ENCODE measurements at places on chromosomes 2 and 18.
A peak's percentile ranks its signal among the peaks of the same experiment; 100 is the strongest.

DNA sequence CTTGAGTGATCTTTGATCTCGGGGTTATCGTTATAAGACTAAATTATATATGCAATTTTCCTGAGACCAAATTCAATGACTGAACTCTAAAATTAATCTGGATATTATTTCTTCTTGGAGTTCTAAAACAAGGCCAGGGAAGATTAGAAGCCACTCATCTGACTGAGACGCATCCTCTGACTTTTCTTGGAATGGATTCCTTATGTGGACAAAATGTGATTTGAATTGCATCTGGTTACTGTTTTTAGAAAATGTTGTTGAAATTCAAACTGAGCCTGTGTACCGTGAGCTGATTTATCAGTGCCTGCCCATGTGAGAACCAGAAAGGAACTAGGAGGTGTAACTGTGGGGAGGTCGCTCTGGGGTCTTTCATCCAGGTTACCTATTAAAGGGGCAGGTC is 330.8 kb downstream of the OSR1 start:
- DNase-seq = no peak

DNA sequence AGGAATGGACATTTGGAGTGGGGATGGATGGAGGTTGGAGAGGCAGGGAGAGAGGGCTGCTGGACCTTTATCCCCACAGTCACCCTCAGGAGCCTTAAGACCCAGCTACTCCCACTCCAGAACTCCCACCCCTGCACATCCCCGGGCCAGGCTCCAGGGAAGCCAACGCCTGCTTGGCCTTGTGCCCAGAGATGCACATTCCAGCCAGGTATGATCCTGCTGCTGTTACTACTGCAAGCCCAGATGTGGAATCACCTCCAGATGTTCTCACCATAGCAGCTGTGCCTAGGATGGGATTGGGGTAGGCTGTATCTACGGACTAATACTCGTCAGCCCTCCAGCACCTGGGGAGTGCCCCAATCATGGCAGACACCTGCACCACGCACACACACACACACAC is 71.7 kb downstream of the ZFP36L2 start:
- no peak for DNase-seq

- DNase-seq = no peak
Measured at GRCh38 chr18:63099091-63099840, 220.3 kb downstream of the BCL2 start.

DNA sequence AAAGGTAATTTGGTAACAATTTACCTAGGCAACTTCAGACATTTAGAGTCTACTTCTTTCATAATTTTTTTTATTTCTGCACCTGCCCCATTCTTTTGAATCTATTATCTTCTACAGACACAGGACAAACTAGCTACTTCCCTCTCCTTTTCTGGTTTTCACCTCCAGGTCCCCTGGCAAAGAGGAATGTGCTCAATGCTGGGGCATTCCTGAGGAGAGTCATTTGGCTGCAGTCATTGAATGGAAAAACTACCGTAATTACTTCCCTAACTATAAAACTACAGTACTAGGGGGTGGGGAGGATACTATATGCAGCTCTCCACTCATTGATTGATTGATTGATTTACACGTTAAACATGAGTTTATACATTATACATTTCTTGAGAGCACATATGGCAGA is 11.2 kb upstream of the ARHGAP28 start:
- DNase-seq = no peak

DNA sequence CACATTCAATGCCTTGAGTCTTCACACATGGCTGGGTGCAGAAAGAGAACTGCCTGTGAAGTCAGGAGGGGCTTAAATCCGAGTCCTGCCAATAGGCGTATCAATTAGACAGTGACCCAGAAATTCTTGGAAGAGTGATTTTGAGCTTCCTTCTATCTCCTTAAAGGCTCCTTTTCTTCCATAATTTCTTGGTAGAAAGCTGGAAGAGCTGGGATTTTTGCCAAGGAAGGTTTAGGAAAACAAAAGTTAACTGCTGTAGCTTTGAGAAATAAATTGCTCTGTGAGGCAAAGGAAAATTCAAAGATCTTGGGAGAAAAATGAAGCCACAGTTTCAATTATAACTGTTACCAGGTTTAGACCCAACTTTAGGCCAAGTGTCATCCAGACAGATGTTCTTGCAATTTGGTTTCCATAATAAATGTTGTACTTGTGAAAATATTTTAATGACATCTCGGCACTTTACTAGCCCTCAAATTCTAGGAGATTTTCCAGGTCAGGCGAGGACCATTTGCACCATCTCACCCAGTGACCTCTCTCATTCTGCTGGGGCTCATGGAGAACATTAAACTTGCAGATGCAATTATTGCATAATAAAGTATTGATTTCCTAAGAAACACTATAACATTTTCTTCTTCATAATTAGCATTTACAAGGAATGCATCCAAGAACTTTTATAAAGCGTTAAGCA is 329.7 kb upstream of the MEIS1 start:
- DNase-seq = no peak

DNA sequence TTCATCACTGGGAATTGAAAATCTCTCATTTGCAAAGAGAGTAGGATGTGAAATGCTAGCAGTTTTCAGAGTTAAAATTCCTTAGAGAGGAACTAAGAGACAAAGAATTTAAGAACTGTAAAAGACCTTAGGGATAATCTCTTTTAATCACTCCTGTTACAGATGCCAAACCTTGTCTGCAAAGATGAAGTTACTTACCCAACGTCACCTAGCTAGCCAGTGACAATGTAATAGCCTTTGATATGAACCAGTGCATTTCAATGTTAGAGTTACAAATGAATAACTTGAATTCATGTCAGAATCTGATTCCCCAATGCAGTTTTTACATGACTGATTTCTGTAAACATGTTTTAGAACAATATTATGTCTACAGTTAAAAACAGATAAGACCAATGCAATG is 190.1 kb downstream of the LRP1B start:
- no peak for DNase-seq

- no peak for DNase-seq
Measured at GRCh38 chr18:45637546-45638327, 22.5 kb downstream of the SLC14A2 start.

- no peak for DNase-seq
Measured at GRCh38 chr18:331221-331821, 63.5 kb upstream of the THOC1 start.

GRCh38 chr2:42233976-42234441 is 64.9 kb downstream of the EML4 start:
- DNase-seq = no peak

DNA sequence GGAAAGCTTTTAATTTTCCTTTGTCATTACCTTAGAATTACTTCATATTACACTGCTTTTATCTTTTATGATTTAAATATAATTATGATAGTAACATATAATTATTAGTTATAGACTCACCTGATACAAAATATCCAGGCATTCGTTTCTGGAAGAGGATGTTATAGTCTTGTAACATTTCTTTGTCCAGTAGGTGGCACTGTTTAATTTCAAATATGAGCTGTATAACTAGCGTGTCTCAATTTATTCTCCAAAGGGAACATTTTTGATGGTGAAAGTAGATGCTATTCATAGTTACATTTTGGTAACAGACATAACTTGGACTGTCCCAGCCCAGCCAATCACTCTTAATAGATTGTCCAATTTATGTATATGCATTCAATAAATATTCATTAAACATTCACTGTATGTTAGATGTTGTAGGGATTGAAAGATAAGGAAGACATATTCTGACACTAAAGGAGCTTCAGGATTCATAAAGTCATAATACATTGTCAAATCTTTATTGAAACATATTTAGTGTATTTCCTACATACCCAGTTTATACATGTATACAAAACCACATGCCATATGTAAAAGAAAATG is 19.2 kb downstream of the DAW1 start:
- DNase-seq = peak; percentile 47

DNA sequence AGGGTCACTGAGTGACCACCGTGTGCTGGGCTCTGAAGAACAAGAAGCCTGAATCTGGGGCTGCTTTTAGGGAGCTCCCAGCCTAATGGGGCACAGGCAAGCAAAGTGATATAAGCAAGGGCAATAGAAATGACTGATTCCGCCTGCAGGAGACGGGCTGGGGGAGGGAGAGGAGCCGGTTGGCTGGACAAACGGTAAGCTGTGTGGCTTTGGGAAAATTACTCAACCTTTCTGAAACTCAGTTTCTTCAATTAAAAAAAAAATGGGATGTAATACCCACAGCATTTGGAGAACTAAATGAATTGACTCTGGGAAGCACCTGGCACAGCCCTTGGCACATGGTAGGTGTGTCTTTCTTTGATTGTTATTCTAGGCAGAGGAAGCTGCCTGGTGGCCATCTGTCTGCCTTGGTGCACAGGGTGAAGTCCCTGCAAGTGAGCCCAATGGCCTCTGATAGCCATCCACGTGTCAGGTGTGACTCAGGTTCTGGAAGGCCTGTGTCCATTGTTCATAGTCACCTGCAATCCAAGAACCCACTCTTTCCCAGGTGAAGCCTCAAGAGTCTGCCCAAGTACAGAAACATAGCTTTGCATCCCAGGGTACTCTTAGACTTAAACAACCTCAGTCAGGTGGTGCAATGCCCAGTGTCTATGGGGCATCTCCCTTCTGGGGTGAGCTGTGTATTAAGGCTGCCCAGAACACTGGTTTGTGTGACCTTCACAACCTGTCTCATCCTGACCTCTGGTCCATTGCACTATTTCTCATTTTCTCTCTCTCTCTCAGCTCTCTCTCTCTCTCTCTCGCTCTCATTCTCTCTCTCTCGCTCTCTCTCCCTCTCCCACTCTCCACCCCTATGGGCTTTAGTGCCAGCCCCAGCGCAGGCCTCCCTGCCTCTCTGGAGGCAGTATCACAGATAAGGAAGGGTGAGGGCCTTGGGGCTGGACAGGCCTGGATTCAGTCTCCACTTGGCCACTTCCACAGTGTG is 30.0 kb upstream of the NTSR2 start:
- no peak for DNase-seq

DNA sequence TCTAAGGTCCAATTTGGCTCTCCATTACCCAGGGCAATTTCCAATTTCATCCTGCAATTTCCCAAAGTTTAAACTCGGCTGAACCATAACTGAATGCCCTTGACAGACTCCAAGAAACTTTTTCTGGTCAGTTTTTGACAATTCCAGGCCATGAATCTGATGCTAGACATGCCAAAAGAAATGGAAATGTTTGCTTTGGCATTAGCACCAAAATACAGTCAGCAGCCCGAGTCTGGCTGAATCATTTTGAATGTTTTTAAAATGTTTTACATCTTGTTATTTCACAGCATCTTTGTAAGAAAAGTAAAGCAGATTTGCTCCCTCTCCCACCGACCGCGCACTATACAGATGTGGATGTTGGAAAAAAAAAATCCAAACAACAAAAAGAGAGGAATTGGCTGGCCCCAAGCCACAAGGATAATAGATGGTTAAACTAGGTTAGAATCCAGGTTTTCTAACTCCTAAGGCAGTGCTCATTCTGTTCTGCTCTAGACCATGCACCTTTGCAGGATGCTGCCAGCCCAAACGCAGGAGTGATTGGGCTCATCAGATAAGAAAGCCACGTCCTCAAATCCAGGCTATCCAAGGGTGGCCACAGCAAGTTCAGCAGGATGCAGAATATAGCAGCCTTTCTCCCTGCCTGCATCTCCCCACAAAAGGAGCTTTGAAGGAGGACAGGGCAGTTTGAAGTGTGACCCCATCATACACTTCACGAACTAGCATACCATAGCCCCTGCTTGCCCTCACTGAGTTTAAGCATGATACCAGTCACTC is 167.5 kb downstream of the ALK start:
- DNase-seq = peak; percentile 28

DNA sequence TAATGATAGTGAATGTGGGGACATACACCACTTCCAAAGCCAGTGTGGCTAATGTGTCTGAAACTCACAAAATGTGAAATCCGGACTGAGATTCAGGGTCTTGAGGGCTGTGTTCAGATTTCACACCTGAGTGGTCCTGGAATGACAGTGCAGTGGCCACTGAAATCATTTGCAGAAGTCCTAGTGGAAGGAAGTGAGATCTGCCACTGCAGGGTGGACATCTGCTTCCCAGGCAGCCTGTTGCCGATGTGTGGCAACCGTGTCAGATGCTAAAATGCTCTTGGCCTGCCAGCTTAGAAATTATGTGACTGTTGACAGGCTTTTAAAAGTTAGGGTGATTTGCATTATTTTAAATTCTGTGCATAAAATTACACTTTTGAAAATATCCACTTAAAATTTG is 77.8 kb upstream of the TMEM200C start:
- DNase-seq = no peak

DNA sequence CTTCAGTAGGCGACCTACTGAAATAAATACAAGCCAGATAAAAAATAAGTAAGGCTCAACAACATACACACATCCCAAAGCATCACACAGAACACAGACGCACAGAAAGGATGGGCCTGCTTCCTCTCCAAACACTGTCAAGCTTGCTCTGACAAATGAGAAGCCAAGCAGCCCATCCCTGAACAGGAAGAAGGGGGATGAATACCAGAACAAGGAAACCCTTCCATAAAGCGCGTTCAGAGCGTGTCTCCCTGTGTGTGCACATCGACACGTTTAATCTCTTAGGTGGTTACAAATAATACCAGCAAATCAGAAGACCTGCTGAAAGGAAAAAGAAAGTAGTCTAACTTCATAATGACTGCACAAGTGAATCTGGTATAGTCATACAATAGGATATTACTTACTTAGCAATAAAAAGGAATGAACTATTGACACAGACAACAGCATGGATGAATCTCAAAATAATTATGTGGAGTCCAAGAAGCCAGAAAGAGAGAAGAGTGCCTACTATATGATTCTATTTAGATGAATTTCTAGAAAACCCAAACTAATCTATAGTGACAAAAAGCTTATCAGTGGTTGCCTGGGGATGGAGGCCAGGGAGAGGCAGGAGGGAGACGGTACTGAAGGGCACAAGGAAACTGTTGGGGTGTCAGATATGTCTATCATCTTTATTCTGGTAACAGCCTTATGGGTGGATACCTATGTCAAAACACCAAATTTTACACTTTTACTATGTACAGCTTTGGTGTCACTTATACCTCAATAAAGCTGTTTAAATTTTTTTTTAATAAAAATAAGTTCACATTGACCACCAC is 26.8 kb downstream of the MBOAT2 start:
- no peak for DNase-seq

DNA sequence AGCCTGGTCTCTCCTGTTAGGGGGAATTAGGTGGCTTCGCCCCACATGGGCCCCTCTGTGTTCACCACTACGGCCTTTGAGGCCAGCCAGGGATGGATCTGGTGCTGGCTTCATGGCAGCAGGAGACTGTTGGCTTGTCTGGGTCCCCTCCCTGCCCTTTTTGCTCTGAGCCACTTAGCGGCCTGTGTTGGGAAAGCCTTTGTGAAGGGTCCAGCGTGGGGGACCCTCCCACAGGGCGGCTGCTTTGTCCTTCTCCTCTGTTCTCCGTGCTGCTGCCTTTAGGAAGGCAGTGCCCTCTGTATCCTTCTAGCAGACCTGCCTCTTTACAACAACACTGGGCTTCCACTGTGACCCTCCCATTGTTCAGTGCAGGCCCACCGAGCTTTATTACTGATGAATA is 118.4 kb downstream of the TSN start:
- no peak for DNase-seq

Data from fibroblast of the conjunctiva (primary cell).